Stimulated activated CD4-positive, alpha-beta T cell treated with anti-CD3 and anti-CD28 coated beads, TNF-alpha, amount 100 ng/mL, for 1 hour (primary cell): ENCODE measurements at places on chromosomes 12 and 14.
A peak's percentile ranks its signal among the peaks of the same experiment; 100 is the strongest.

- DNase-seq, result no peak
These were observed 2.8 kb upstream of the ZC2HC1C start for GRCh38 chr14:75066691-75067090.

- peak; percentile 66 for DNase-seq
These were observed 4.9 kb upstream of the MTA1 start for GRCh38 chr14:105414456-105415371.

- DNase-seq, result no peak
These were observed 37.5 kb downstream of the FZD10 start for GRCh38 chr12:130199581-130200390.

DNA sequence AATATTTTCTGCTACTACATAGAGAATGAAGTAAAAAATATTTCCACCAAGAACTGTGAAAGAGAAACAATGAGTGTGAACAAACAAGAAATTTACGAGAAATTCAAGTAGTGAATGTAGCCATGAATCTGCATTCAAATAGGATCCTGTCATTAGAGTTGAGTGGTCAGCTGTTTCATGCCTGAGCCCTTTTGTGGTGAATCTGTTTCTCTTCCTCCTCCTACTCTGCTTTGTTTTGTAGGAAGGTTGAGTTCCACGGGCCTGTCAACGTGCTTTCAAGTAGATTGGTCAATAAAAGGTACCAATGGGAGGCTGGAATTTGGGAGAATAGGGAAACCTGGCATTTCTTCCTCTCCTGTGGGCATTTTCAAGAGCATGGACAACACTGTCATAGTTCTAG lies 1749.6 kb upstream of the FLRT2 start:
- DNase-seq, result no peak

DNA sequence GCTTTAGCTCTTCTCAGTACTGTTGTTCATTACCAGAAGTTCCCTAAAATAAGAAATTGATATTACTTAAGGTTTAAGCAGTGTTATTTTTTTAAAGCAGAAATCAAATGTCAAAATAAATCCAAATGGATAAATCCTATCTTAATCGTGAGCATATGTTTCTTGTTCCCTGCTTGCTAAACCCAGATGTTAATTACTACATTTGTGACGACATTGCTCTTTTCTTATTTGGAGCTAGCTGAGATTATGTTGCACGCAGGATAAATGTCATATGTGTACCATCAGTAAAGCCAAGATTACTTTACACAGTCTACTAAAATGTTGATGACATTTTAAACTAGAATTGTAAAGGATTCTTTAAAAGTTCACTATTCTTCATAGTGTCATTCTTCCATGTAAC lies 157.5 kb downstream of the PLCZ1 start:
- DNase-seq, result no peak

DNA sequence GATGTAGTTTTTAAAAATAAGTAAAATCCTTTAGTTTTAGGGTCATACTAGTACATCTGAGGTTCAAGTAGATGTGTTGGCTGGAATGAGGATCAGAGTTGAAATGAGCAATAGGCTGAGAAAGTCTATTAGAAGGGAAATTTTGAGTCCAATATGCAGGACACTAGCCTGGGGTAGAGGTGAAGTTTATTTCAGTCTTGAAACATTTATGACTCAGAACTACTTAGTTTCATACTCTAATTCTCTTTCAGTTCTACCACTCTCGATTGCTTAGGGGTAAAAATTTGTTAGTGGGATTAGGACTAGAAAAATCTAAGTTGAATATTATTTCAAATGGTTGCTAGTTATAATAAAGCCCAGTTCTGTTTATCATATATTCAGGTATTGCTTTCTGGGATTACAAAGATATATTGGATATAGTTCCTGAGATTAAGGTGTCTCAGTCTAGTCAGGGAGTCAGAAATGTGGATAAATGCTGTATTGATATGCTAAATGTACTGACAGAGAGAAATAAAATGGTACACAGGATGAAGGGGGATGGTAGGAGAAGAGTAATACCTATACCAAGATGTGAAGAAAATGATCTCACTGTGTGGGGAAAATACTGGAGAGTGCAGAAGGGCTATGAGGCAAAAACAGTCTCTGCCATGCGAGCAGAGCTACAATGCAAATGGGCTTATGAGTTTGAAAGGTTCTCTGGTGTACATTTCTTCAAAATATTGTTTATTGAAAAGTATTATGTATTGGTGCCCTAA lies 395.8 kb upstream of the FBXO33 start:
- DNase-seq, result no peak

DNA sequence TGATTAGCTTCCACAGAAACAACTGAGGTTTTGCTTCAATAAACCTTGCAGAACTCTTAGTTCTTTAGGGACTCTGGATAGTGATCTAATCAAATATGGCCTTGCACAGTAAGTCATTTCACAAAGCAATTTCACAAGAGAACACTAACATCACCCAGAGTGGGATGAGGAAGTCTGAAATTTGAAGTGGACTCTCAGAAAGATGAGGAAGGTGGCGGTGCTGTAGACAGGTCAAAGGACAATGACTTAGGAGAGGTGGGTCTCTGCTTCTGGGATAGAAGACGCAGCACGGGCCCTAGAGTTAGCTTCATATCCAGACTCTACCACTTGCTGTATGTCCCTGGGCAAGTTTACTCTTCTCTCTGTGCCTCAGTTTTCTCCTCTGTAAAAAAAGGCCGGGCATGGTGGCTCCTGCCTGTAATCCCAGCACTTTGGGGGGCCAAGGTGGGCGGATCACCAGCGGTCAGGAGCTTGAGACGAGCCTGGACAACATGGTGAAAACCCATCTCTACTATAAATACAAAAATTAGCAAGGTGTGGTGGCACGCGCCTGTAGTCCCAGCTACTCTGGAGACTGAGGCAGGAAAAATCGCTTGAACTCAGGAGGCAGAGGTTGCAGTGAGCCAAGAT lies 18.9 kb downstream of the FOS start:
- no peak for DNase-seq

DNA sequence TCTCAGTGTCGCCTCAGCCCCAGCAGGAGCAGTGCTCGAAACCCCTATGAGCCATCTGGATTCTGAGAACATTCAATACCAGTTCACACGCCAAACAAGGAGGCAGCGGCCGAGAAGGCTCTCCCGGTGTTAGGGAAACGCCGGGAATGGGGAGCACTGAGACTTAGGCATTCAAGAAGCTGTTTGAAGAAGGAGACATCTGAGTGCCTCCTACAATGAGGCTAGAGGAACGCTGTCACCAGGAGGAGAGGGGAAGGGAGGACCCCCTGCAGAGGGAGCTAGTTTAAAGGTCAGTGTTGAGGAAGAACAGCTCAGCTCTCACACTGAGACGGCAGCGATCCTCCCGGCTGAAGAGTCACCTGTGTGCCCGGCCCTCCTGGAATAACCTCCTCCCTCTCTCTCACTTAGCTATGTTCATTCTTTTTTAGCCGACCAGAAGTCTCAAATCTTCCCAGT lies 69.9 kb downstream of the SERPINA3 start:
- DNase-seq, result no peak

DNA sequence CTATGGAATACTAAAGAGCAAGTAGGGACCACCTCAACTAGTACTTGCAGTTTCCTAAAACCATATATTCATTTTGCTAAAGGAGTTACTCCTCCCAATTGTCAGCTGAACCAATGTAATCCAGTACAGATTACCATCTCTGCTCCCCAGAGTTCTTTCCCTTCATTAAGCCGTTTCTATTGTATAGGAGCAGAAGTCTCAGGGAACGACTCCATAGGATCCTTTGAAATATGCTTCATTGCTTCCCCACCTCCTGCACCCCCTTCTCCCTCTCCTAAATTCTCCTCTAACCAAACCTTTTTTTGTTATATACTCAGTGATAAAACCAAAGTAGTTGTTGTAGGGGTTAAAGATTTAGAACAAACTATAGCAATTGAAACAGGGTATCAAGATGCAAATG lies 30.7 kb upstream of the LALBA start:
- DNase-seq, result no peak

DNA sequence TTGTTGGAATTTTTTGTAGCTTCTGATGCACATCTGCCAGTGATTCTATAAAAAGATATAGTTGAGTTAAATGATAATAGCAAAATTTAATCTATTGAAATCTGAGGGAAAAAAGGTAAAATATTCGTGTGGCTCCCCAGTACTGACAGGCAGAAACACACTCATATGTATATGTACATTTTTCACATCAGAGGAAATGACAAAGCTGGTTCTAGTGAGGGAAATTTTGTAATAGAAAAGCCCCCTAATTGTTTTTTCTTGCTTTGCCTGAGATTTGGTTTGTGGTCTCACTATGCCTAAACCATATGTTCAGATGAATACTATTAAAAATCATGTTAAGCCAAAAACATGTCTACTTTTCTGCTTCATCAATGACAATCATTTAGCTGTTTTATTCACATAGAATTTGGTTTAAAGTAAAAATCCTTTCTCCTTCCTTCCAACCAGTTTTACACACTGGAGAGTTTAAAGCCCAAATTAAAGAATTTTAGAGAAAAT lies 203.5 kb downstream of the ANO6 start:
- DNase-seq, result no peak

GRCh38 chr12:23703051-23703450 lies 246.4 kb downstream of the SOX5 start:
- DNase-seq, result no peak

GRCh38 chr14:38611928-38612327 lies 356.0 kb upstream of the CLEC14A start:
- DNase-seq, result no peak

DNA sequence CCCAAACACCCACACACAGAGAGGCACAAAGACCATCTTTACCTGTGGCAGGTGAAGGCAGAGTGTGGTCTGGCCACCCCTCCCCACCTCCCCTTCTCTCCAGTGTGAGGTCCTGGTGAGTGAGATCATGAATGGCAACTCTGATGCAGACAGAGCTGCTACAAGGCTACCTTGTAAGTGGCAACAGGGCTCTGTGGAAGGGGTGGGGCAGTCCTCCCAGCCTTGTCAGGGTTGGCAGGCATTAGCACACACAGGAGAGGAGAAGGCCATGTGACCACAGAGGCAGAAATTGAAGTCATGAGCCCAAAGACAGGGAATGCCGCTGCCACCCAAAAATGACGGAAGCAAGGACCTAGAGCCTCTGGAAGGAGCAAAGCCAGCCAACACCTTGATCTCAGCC lies 30.7 kb downstream of the VWF start:
- DNase-seq, result no peak

GRCh38 chr12:34395056-34396005 lies 373.0 kb downstream of the ALG10 start:
- DNase-seq, result no peak

DNA sequence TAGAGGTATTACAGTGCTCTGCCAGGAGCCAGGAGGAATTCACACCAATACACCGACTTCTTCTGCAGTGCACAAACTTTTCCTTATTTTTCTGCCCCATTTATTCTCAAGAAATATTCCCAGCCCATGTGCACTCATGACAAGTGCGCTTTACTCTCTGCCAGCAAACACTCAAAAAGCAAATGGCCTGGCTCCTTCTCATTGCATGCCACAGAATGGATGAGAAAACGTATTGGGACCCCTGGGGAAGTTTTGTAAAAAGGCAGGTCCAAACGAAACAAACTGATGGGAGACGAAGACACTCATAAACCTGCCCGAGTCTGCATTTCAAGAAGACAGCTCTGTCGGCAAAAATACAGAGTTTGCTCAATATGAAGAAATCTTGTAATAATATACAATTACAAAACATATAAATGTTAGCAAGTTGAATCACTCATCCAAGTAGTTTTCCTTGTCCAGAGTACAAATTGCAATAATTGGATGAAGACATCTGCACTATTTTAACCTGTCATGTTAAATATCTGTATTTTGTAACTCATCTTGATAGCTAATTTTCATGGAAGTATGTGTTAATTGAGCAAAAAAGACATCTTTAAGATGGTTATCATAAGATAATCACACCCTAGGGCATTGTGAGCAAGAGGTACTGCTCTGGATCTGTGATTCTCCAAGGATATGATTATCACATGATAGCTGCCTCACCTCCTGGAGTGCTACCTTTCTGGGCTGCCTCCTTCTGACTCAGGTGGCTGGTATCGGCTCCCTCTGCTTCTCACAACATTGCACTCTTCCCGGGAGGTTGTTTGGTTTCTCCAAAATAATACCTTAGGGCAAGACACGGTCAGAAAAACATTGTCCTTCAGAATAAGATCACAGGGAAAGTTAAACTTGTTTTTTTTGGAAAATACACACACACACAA lies 260.8 kb upstream of the G2E3 start:
- DNase-seq, result no peak

GRCh38 chr12:104490850-104491249 lies 34.1 kb downstream of the CHST11 start:
- DNase-seq, result no peak

DNA sequence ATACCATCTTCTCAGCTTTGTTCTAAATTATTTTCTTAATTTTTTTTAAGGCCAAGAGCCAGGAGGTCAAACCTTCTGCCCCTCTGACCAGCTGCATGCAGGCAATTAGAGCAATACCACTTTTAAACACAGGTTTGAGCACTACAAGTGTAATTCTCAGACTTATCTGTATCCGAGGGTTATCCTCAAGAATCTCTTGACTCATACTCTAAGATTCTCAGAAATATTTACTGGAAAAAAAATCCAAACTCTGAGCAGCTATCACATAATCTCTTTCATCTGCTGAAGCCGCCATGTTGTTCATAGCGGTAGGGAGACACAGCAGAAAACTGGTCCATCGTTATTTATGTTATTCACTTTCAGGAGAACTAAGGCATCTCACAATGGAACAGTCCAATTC lies 27.4 kb upstream of the PTHLH start:
- DNase-seq, result no peak

GRCh38 chr14:91207008-91207407 lies 37.5 kb downstream of the GPR68 start:
- DNase-seq, result no peak

DNA sequence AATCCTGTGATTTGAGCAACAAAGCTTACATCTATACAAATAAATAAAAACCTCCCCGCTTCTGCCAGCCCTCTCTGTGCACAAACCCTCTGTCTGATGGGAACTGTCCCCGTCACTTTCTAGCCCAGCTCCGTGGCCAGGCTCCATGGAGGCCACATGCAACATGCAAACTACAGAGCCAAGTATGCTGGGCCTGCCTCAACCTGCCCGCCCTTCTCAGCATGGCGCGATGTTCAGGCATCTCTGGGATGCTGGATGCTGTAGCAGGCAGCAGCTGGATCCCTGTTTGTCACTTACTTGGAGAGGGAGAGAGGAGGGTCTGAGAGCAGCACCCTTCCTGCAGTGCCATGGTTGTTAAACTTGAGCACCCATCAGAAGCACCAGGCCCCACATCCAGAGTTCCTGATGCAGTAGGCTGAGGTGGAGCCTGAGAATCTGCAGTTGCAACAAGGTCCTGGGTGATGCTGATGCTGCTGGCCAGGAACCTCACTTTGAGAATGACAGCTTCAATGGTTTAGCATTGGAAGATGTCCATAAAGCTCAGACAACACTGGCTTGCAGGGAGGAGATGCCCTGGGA lies 32.4 kb downstream of the CLMN start:
- DNase-seq, result no peak

GRCh38 chr12:29710104-29710503 lies 73.6 kb downstream of the TMTC1 start:
- no peak for DNase-seq
